Stimulated activated naive CD4-positive, alpha-beta T cell (primary cell): ENCODE measurements at places on chromosomes 2 and 18.

GRCh38 chr2:198253995-198254394 lies 449.6 kb downstream of the PLCL1 start:
- DNase-seq = no peak

- no peak for DNase-seq
These were observed 181.3 kb downstream of the UXS1 start for GRCh38 chr2:106012591-106013347.

DNA sequence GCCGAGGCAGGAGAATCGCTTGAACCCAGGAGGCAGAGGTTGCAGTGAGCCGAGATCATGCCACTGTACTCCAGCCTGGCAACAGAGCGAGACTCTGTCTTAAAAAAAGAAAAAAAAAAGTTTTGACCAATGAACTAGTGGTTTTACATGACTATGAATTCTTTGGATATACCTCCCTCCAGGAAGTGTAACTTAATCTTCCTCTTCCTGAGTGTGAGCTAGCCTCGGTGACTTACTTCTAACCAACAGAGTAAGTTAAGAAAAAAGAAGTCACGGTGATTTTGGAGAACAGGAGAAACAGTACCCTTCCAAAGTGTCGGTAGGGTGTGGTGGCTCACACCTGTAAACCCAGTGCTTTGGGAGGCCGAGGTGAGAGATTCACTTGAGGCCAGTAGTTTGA lies 7.1 kb downstream of the TIA1 start:
- no peak for DNase-seq

DNA sequence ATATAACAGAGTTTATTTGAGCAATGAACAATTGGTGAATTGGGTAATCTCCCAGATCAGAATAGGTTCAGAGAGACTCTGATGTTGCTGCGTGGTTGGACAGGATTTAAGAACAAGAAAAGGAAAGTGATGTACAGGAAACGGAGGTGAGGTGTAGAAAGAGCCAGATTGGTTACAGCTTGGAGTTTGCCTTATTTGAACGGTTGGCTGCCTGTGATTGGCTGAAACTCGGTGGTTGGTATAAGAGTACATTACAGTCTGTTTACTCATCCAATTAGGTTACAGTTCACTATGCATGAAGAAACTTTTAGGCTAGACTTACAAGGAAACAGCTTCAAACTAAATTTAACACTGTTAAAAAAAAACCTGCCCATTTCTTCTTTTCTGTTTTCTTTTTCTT lies 68.0 kb upstream of the CABLES1 start:
- no peak for DNase-seq
